ENCODE measurements at places on chromosomes 1 and 21. TPM values are rescaled to one million over a fixed set of nuclear protein-coding genes. Genes with fewer than 3 reads are reported as not detected.

PWP2 gene
- 13.7 TPM for total RNA-seq

DNA sequence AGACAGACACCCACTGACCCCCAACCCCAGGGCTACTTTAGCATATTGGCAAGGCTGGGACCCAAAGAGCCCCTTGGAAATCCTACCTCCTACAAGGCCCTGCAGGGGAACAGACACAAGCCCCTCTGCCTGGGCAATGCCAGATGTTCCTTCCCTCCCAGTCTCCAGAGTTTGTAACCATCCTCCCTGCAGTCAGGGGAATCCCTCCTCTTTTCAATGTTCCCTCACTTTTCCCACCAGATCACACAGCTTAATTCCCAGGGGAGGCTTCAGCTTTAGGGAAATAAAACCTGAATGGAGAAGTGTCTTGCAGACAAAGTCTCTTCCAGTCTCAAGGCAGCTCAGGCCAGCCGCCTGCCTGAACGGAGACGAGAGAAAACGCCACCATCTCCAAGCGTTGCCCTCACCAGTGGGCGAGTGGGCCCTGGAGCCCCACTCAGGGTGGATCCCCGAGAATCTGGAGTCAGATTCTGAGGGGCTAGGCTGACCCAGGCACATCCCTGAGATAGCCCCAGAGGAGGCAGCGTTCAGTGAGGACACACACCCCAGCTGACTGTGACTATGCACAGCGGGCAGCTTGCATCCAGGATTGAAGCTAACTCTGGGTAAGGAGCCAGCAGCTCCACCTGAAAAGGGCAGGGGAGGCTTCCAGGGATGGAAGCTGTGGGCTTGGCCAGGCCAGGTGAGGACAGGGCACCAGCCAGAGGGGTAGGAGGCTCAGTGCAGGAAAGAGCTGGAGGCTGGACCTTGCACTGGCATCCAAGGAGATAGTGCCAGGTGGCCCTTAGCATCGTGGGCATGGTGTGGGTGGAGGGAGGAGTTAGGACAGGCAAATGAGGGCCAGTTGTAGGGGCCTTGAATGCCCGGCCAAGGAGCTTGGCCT, 44.0 kb upstream of the ZC3H12A start:
- H3K27me3 ChIP-seq: peaks cover 5% of the 10 kb centered on the region
- H3K4me1 ChIP-seq: no peaks in the 10 kb centered on the region
- no peak overlapping the region for H3K27ac ChIP-seq
- no peaks in the 10 kb centered on the region for H3K36me3 ChIP-seq
- no peak overlapping the region for H3K4me3 ChIP-seq
- no peak for DNase-seq

GRCh38 chr1:101605878-101606277, 369.1 kb downstream of the S1PR1 start:
- no peak overlapping the region for H3K27ac ChIP-seq
- no peaks in the 10 kb centered on the region for H3K4me1 ChIP-seq
- H3K27me3 ChIP-seq: no peaks in the 10 kb centered on the region
- no peaks in the 10 kb centered on the region for H3K36me3 ChIP-seq
- no peak for DNase-seq

DNA sequence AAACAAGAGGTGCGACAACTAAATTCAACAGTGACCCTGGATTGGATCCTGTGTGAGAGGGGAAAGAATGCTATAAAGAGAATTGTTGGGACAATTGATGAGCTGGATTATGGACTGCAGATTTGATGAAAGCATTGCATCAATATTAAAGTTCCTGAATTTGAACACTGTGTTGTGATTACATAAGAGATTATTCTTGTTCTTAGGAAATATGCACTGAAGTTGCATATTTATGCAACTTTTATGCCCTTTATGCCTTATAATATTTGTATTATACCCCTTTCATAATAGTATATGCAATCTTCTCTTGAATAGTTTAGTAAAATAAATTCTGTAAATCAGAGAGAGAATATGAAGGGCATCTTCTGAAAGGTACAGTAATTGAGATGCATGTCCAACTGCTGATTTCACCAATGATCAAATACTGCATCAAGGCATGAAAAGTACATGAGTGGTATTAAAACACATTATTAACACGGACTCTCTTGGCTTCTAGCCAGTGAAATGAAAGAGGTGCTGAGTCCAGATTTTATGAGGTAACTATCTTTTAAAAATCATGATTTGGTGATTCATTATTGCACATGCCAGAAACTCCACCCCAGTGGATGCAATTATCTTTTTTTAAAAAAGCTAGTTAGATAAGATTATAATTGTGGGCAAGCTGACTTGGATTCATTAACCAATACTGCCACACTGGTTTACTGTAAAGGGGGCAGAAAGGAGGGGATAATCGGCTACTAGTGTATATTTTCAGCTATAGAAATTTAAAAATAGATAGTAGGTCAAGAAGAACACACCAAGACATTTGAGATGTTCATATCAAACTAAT, 19.9 kb upstream of the LPAR3 start:
- no peaks in the 10 kb centered on the region for H3K36me3 ChIP-seq
- H3K27me3 ChIP-seq: peaks cover 23% of the 10 kb centered on the region
- peaks cover 11% of the 10 kb centered on the region for H3K4me1 ChIP-seq

DNA sequence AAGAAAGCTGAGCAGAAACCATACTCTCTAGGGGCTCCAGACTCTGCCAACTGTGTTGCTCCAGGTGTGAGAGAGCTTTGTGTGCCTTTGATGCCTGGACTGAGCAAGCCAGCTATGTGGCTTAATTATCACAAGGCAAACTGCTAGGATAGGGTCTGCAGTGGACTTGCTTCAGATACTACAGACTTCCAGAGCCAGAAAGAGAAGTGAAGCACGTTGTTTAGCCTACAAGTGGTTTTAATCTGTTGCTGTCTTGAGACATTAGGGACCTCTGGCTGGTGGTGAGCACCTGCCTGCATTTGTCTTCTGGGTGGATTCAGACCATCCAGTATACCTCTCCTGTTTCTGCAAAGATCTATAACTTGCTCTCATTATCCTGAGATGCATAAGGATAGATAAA, 353.4 kb upstream of the PLXNA2 start:
- DNase-seq: no peak
- H3K27ac ChIP-seq: no peak overlapping the region
- H3K4me3 ChIP-seq: no peak overlapping the region
- H3K4me1 ChIP-seq: no peaks in the 10 kb centered on the region
- H3K36me3 ChIP-seq: no peaks in the 10 kb centered on the region

GRCh38 chr1:229620876-229621275, 5.0 kb downstream of the TAF5L start:
- DNase-seq: no peak
- H3K4me3 ChIP-seq: no peak overlapping the region
- no peaks in the 10 kb centered on the region for H3K27me3 ChIP-seq
- H3K4me1 ChIP-seq: peaks cover 39% of the 10 kb centered on the region

DNA sequence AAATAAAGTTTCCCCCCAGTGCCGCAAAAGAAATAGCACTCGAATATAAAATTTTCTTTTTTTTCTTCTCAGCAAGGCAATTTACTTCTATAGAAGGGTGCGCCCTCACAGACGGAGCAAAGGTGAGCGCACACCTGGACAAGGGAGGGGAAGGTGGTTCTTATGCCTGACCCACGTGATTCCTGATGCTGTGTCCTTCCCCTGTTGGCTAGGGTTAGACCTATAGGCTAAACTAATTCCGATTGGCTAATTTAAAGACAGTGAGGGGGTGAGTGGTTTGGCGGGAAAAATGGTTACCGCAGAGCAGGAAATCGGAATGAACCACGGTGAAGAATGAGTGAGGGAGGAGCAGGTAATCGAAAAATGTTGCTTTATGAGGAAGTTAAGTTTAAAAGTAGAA, 607 bp upstream of the FAAH start:
- no peak for DNase-seq
- H3K36me3 ChIP-seq: peaks cover 9% of the 10 kb centered on the region
- peaks cover 21% of the 10 kb centered on the region for H3K27me3 ChIP-seq

GRCh38 chr1:205316161-205316566, 5.4 kb downstream of the NUAK2 start:
- peaks cover 28% of the 10 kb centered on the region for H3K27me3 ChIP-seq
- no peak for DNase-seq
- H3K4me3 ChIP-seq: no peak overlapping the region
- no peak overlapping the region for H3K27ac ChIP-seq

Measured in activated T-helper 2 cell treated with anti-CD3 and anti-CD28 coated beads, Interferon-gamma antibody, Interleukin-2, Interleukin-4, amounts not matched to agents 10 μg/mL and 5 μg/mL and 100 μg/mL, durations not matched to agents 14 hours and 24 hours and 36 hours (primary cell).